H4 (cell line): ENCODE measurements at places on chromosomes 3 and 15. TPM values are rescaled to one million over a fixed set of nuclear protein-coding genes. Genes with fewer than 3 reads are reported as not detected.

Gene SLC22A13
- 0.10 TPM in 1 of 2 replicates, not detected in the other for total RNA-seq

Gene SCN5A
- 0.85 and 3.0 TPM in 2 replicates for total RNA-seq

Gene MESP1
- total RNA-seq: 0.47 TPM in 1 of 2 replicates, not detected in the other

Gene TGM4
- total RNA-seq: 1.2 TPM in 1 of 2 replicates, not detected in the other

Gene NRROS
- 0.02 TPM in 1 of 2 replicates, not detected in the other for total RNA-seq

Gene ECE2
- not detected in 2 replicates for total RNA-seq

Gene GPR149
- total RNA-seq: not detected in 2 replicates

Gene CCR8
- not detected in 2 replicates for total RNA-seq

Gene CTXN2
- not detected in 2 replicates for total RNA-seq

GRCh38 chr3:133401374-133402135, 1.7 kb downstream of the BFSP2 start:
- DNase-seq: no peak

- peak; percentile 43 for DNase-seq
Measured at GRCh38 chr3:4995500-4996053, 16.3 kb downstream of the BHLHE40 start.

- DNase-seq: no peak
Measured at GRCh38 chr15:49644364-49644794, 23.5 kb downstream of the DTWD1 start.

GRCh38 chr15:73683257-73683776, 866 bp upstream of the CD276 start:
- DNase-seq: no peak

GRCh38 chr15:94322141-94322540, 90.8 kb downstream of the MCTP2 start:
- no peak for DNase-seq

DNA sequence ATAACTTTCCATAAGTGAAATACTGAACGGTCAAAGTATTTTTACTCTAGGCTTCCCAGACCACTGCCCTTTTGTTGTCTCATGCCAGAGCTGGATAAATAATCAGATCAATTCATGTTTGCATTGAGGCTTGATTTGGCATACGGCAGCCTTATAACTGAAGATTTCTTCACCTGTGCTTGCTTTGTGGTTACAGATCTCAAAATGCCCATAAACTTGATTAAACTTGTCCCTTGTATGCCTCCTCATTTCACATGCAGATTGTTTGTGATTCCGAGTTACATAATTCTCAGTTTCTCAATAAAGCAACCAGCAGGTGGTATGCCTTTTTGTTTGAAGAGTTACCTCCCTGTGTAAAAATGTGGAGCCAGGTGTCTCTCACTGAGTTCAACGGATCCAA, 211.4 kb upstream of the LRIG1 start:
- no peak for DNase-seq

GRCh38 chr15:68371160-68371559, 60.8 kb downstream of the ITGA11 start:
- no peak for DNase-seq

GRCh38 chr3:194851254-194851653, 165.6 kb downstream of the FAM43A start:
- DNase-seq: no peak

DNA sequence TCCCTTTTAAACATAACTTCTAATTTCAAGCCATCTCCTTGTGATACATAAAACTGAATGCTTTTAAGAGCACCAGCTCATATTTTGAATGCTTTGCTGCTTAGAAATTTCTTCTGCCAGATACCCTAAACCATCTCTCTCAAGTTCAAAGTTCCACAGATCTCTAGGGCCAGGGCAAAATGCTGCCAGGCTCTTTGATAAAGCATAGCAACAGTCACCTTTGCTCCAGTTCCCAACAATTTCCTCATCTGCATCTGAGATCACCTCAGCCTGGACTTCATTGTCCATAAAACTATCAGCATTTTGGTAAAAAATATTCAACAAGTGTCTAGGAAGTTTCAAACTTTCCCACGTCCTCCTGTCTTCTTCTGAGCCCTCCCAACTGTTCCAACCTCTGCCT, 17.5 kb downstream of the OSTN start:
- DNase-seq: no peak

GRCh38 chr15:55322467-55322866, 3.4 kb downstream of the PIGB start:
- no peak for DNase-seq
